Daoy (cell line): ENCODE measurements at places on chromosomes 1 and 21.

- DNase-seq, result peak; percentile 29
Observed at GRCh38 chr1:54051933-54052430, 1.0 kb downstream of the TMEM59 start.

DNA sequence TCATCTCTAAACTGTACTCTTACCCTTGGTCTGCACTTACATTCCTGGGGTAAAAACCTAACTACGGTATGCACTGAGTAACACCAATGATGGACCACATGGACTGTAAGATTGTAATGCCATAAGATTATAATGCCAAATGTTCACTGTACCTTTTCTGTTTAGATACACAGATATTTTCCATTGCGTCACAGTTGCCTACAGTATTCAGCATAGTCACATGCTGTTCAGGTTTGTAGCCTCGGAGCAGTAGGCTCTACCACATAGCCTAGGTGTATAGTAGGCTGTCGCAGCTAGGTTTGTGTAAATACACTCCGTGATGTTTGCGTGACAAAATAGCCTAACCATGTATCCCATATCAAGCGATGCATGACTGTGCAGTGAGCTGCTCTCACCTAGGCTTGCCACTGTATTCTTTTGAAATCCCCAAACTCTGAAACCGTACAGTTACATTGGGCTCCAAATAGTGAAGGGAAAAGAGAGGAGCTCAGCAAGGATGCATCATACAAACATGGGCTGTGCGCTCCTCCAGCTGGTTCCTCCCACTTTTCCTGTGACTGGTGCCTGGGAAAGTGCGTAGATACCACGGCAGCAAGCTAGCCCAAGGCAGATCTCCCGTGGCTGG, 35.2 kb downstream of the CFAP57 start:
- peak; percentile 38 for DNase-seq

- DNase-seq, result no peak
Observed at GRCh38 chr1:167432780-167433179, 85.5 kb downstream of the CD247 start.

GRCh38 chr1:243582326-243582725, 267.7 kb downstream of the AKT3 start:
- DNase-seq, result no peak

DNA sequence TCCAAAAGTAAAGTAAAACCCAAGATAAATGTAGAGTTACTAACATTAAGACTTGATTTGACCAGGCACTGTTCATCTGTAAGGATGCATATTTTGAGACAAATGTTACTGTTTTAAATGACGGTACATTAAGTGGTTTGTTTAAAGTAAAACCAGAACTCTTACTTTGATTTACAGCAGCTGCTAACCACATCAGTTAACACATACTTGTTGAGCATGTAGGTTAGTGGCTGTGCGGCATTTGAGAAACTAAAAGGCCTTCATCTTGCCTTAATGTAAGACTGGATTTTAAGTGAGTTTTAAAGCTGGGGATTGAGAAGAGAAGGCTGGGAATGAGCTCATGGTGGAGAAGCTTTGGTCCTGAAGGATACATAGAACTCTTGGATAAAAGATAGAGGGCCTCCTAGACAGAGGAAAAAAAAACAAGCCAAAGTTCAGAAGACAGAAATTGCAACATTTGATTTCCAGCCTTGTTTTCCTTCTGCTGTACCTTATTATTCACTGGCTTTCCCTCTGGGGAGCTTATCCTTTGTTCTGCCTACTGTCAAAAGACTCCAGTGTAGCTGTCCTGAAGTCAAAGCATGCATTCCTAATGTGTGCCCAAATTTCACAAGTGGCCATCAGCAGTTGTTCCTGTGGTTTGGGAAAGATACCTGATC, 66.6 kb downstream of the MTR start:
- no peak for DNase-seq

- DNase-seq, result no peak
Observed at GRCh38 chr21:42214081-42214750, 4.7 kb upstream of the ABCG1 start.

DNA sequence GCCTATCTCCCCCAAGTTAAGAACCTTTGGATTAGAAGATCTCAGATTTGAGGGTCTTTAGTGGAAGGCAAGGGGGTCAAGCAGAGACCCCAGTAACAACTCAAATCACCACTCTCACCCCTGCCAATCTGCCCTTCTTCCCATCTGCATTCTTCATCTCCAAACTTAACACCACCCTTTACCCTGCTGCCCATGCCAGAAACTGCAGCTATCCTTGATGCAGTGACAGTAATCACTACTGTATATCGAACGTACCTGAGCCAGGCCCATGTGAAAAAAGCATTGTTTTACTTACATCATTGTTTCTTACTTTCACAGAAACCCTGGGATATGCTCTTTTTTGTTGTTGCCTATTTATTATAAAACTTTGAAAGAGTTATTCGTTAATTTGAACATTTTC, 26.5 kb downstream of the NSUN4 start:
- no peak for DNase-seq

- no peak for DNase-seq
Observed at GRCh38 chr1:183968386-183968785, 69.1 kb downstream of the COLGALT2 start.

DNA sequence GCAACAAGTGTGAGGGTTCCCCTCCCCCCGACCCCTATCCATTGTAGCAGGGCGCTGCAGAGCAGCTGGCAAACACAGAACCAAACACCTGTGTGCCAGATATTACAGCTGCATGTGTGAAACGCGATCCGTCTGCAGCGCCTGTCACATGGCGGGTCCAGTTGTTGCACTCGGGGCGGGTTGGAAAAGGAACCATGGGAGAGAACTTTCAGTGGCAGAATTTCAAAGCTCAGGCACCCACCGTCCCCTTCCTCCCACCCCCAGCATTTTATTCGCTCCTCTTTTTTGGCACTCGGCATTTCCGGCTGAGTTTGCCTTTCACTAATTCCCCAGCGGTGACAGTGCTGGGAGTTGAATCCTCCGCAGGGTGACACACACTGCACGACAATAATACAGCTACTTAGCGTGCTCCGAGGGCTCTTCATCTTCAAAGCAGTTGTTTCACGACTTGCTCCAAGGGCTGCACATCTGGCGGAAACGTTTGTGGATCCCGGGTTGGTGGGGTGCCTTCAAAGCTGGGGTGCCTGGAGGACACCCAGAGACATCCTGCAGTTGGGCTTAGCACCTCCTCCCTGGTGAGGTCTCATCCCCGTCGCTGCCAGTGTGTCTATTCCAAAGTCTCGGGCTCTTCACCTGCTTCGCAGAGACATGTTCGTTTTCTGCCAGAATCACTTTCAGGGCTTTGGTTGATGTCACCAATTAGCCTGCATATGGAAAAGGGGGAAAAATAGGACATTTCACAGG, 180.7 kb downstream of the ZBTB18 start:
- peak; percentile 48 for DNase-seq

DNA sequence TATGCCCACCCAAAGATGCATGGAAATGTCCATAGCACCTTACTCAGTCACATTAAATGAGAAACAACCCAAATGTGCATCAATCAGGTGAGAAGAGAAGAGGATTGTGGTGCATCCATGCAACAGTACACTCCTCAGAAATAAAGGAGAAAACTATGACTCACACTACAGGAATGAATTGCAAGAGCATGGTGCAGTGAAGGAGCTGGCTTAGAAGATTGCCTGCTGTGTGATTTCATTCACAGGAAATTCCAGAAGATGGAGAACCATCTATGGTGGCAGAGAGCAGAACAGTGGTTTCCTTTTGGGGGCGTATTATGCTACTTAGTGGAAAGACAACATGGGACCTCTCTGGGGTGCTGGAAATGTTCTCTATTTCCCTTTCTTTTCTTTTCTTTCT, 278.6 kb upstream of the AJAP1 start:
- no peak for DNase-seq

DNA sequence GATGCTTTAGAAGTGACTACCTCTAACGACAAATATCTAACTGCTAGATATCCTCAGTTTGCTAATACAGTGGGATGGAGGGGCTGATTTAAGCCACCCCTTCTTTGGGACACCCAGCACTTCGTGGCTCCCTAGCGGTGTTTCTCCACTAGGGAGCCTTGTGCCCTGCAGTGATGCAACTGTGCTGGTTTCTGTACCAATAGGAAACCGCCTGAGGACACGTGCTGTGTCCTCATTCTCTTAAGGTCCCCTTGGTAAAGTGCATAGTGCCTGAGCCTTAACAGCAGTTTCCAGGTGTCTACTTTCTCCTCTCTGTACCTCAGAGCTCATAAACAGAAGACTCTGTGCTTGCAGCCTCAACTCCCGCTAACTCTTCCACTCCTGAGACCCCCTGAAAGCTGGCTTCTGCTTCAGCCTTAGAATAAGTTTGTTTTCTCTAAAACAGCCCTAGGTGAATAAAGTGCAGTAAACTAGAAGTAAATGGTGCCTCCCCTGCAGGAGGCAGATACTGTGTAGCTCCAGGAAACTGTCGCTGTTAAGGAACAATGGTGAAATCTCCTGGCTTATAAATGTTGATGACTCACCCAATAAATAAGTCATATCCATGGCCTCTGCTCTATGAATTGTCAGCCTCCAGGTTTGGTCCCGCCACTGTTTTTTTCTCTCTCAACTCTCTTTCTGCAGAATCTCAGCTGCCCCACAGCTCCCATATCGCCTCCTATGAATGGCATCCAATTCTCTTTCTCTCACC, 130.4 kb downstream of the AK5 start:
- peak; percentile 60 for DNase-seq

DNA sequence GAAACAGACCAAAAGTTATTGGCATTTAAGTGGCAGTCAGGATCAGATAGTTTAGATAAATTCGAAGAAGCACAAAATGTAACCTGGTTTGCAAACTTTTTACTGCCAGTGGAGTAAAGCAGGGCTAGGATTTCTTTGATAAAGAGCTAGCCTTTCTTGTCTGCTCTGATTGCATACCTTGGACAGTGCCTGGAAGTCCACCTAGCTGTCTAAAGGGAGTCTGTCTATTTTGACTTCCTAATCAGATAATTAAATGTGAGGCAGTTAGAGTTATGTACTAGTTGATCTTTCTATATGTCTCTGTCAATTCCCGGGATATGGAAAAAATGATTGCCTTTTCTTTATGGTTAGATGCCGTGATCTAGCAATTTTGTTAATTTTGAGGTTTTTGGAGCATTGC, 4.1 kb downstream of the GPSM2 start:
- DNase-seq, result no peak

GRCh38 chr1:13590486-13590885, 6.9 kb downstream of the PDPN start:
- peak; percentile 51 for DNase-seq

DNA sequence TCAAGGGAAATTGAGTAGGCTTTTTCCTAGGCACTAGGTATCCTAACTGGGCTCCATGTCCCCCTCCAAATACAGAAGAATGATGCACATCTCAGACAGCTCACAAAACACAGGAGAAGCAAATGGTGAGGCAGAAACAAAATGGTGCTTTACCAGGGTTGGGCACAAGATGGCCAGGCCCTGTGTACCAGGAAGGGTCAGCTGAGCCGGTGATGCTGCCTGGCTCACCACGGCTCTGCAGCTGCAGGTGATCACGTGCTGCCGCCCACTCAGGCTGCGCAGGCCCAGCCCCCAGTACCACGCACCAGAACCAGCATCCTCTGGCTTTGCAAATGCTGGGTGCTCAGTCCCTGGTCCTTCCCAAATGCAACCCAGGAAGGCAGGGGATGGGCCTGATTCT, 993 bp upstream of the DSCAM start:
- no peak for DNase-seq

DNA sequence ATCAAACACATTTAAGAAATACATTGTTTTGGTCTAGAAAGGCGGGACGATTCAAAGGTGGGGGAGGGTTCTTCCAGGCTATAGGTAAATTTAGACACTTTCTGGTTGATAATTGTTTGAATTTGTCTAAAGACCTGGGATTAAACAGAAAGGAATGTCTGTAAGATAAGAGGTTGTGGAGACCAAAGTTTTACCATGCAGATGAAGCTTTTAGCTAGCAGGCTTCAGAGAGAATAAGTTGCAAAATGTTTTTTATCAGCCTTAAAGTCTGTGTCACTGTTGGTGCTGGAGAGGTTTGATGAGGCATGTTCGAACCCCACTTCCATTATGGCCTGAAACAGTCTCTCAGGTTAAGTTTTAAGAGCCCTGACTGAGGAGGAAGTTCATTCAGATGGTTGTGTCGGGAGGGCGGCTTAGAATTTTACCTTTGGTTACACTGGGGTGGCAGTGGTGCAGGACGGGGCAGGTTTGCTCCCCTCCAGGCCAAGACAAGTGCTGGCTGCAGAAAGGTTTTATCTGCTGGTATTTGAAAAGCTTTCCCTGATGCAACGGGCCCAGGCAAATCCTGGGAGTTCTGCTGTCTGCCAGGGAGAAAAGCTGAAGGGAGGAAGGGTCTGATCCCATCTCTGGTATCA, 16.0 kb upstream of the SLC2A5 start:
- no peak for DNase-seq

GRCh38 chr1:169779970-169780369, 14.7 kb downstream of the METTL18 start:
- peak; percentile 71 for DNase-seq

DNA sequence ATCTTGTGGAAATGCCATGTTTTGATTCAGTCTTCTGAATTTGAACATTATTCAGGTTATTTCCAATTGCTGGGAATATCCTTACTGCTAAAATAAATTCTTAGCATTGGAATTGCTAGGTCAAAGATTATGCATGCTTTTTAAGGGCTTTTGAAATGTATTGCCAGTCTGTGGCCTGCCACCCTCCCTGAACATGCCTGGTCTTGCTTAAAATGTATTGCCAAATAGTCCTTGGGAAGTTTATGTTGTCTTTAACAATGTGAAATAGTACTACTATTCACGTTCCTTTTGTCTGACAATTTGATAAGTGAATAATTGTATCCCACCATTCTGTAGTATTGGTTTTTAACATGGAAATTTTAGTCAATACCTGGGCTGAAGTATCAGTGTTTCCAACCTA, 13.6 kb downstream of the TARDBP start:
- DNase-seq, result no peak

- peak; percentile 72 for DNase-seq
Observed at GRCh38 chr1:88731475-88732269, 47.6 kb downstream of the PKN2 start.
